NT2/D1 (cell line): ENCODE measurements at places on chromosomes 6 and 20.

GRCh38 chr6:139877828-139878405, 503.5 kb upstream of the CITED2 start:
- DNase-seq = no peak

GRCh38 chr6:159854959-159855358, 35.8 kb upstream of the MAS1 start:
- no peak for DNase-seq

- no peak for DNase-seq
Measured at GRCh38 chr6:29395331-29395730, at the start of gene OR12D2. Gene OR12D2, plus strand, starts transcription at chr6:29395631. Its CDS starts 1,069 bp downstream, at chr6:29396700.

DNA sequence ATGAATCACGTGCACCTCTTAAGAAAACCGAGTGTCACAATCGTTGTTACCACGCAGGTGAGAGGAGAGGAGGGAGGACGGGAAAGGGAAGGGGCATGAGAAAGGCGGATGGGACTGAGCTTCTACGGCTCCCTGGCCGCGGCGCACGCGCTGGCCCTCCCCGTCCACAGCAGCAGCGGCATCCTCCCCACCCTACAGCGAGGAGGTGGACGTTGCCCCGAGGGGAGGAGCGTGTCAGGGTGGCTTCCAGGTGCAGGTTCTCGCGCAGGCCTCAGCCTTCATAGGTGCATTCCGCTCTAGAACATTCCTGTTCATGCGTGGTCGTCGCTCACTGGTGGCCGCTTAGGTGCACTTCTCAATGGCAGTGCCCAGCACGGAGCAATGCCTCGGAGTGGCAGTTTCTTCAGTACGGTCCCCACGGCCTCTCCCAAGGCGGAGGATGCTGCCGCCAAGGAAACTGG, 29.7 kb upstream of the AFDN start:
- no peak for DNase-seq

GRCh38 chr6:167290786-167291622, at the start of gene UNC93A:
Gene UNC93A, plus strand, starts transcription at chr6:167291315. Its CDS starts 175 bp downstream, at chr6:167291490.
- no peak for DNase-seq

DNA sequence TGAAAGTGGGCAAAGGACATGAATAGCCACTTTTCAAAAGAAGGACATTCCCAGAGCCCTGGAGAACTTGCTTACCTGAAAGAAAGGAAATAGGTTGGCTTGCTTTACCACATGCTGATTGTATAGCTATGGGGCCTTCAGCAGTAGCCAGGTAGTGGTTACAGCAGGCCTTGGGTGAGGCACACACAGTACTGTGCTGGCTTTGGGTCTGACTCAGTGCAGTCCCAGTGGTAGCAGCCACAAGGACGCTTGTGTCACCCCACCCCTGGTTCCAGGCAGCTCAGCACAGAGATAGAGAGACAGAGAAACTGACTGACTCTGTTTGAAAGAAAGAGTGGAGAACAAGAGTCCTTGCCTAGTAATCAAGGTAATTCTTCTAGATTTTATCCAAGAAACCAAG, 201.0 kb upstream of the EYS start:
- DNase-seq = no peak

DNA sequence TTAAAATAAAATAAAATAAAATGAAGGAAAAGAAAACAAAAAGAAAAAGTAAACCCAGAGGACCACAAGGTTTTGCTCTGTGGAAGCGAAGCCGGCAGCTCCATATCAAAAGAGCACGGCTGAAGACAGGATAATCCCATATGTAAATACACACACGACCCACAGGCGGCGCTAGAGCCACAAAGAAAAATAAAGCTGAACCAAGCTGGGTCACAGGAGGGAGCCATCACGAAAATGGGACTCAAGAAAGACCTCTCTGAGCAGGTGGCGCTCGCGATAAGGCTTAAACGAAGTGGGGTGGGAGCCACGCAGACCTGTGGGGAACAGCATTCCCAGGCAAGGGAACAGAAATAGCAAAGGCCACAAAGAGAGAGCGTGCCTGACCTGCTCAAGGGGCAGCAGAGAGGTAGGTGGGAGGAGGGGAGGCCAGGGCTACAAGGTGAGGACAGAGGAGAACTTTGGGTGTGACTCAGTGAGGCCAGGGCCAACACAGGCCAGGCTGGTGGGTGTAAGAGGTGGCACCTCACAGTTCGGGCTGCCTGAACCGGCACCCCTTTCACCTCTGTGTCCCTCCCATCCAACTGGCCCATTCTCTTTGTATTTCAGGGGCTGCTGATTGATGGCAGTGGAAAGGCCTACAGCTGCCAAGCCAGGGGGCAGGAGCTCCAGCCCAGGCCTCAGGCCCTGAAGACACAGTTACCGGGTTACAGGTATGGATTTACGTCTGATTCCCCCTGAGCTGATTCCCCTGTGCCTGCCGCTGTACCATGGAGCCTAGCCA, 26.0 kb downstream of the PTGIS start:
- DNase-seq = peak; percentile 86

- no peak for DNase-seq
Measured at GRCh38 chr6:116468293-116468692, 7.1 kb downstream of the CALHM6 start.

DNA sequence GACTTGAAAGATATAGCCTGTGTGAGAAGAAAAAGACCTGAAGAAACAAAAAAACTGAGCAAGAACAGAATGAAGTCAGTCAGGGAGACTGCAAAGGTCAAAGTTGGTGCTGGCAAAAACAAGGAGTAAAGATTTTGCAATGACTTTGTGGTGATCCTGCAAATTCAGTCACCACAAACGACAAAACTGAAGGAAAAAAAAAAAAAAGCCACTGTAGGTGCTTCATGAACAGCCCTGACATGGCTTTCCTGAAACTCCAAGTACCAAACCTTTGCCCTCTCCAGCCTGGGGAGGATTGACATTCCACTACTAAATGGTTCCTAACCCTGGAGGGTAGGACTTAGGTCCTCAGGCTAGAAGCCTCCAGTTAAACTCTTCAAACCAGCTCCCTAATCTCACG, 114.7 kb upstream of the BEND3 start:
- no peak for DNase-seq

DNA sequence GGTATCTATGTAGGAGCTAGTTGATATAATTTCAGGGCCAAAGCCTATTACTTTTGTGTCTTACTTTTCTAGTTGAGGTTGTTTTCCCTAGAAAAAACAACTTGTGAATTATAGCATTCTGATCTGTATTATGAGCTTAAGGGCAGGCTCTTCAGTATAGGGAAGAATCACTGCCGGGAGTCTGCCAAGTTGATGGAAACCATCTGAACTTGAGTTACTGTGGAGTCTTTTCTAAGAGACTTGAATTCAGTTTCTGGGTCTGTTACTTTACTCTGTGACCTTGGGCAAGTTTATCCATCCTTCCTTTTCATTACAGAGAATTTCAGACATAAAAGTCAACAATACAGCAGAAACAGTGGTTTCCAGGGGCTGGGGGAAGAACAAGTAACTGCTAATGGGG, 2.1 kb upstream of the CASS4 start:
- DNase-seq = no peak

DNA sequence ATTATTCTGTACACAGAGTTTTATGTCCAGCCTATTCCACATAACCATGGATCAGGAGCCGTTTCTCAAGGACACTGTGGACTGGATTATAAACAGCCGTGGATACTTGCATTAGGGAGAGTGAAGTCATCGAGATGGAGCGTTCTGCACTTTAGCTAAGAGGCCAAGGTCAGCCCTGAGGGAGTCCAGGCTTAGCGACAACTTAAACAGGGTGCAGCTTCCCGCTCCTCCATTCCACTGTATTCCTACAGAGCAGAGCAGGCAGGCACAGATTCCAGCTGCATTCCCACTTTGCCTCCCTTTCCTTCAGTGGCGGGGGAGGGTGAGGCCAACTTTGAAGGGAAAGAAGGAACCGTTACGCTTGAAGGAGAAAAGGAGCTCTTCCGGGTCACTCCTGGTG, 59.5 kb downstream of the RAMACL start:
- DNase-seq = no peak

DNA sequence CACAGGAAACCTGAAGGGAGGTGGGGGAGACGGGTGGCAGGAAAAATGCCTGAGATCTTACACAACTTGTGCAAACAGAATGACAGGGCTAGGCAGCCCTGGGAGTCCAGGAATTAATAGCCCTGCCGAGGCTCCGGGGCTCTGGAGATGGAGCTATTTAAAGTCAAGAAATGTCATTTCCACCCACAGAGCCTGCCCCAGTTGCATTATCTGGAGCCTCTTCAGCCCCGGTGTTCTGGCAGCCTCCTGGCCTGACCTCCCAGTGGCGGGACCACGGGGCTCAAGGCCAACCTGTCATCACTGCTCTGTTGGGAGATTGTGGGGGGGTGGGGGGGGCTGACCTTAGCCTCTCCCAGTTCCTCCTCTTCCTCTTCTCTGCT, 28.5 kb upstream of the SCUBE3 start:
- no peak for DNase-seq

DNA sequence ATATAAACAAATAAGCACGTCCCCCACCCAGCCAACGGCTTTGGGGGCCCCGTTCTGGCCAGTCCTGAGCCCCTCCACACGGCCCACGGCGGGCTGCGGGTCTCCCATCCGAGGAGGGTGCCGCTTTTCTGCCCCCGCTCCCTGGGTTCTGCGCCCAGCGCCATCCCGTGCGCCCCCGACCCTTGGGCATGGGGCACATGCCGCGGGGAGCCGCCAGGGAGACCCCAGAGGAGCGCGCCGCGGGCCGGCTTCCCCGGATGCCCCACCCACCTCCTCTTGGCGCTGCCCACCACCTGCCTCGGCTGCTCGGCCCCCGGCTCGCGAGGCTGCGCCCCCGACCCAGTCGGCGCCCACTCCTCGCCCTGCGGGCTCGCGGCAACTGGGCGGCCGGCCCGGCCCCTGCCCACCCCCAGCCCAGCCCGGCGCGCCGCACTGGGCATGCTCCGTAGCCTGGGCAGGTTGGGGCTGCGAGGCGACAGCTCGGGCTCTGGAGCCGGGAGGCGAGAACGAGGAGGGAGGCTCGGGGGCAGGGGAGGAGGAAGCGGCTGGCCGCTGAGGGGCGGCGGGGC, 570 bp upstream of the PLCB4 start:
- DNase-seq = peak; percentile 46

DNA sequence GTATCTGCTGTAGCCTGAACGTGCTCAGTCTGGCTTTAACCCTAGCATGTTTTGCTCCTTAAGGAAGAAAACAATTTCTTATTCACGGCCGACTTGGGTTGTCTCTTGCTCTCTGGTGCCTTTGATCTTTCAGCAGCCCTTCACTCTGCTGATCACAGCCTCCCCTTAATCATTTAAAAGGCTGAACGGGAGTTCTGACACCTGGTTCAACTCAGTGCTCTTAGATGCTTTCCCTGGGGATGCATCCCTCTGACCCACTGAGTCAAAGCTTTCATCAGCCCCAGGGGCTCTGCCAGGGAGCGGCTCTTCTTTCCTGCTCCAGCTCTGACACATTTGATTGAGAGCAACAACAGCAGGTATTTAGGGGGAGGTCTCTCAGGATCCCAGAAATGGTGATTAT, 79.0 kb upstream of the FYN start:
- no peak for DNase-seq

DNA sequence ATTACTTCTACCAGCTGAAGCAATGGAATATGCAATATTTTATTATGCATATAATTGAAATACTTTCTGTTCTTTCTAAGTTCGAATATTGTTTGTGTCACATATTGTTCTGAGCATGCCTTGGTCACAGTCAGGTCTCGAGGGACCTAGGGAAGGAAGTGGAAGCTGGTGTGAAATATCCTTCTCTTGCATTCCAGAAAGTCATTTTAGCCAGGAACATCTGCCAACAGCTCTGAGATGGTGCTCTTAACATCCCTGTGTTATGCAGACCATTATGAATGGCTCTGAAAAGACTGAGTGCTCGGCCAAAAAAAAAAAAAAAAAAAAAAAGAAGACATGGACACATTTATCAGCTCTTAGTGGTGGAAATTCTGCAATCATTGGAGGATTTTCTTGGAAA, 132.7 kb upstream of the JAG1 start:
- no peak for DNase-seq

DNA sequence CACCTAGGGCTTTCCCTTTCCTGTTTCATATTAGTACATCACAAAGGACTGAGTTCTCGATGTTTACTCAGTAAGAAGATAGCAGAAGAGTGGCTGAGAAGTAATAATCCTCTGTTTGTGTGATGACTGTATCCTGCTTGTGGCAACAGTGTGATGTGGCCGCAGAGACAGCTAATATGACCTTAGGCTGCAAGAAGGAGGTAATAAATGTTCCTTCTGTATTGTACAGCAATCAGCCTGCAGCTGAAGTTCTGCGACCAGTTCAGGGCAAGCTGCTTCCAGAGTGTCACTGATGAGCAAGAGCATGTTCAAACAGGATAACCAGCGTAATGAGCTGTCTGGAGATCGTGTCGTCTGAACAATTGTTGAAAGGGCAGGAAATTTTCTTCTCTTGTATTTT, 70.9 kb downstream of the OPN5 start:
- no peak for DNase-seq

DNA sequence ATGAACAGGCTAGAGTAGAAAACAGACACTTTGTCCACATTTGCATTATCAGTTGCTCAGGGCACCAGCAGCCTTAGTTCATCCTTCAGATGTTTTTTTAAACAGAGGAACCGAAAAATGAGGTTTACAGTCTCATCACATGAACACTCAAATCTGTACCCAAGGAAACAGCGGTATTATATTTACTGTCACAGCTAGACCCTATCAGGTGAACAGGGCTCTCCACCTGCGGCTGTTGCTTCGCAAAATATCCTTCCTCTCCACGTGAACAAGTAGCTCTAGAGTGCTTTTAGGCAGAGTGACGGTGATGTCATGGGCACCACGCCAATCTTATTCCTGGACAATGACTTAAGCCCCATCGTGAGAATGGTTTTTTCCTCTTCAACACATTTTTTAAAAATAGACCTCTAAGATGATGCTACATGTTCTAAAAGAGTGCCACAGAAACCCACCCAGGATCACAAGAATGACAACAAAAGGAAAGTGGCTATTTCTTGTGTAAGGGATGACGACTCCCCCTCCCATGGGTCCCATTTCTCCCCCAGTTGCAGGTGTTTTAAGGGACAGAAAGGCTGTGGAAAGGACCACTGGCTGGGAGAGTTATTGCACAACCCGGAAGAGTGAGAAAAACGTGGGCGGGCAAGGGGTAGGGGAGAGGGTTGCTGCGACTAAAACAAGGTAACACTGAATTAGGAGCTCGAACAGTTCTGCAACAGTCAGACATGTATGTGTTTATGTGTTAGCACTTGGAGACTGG, 77.7 kb downstream of the EFHC1 start:
- DNase-seq = no peak

DNA sequence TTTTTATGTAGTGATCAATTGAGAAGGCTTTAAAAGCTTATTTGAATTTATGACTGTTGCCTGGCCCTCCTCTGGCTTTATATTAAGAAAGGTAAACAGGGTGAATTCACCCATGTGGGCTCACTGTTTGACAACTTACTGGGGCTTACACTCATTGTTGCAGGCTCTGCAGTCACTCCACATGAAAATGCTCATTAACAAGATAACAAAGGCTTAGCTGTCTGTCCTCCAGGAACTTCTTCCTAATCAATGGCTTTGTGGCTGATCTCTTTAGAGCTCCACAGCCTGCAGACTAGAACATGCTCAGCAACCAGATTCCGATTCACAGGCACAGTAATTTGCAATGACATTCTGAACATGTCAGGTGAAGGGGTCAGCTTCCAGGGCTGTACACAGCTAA, 323.2 kb upstream of the MAN1A1 start:
- peak; percentile 44 for DNase-seq

GRCh38 chr6:52125139-52125538, 37.7 kb upstream of the PKHD1 start:
- DNase-seq = no peak

- DNase-seq = no peak
Measured at GRCh38 chr6:79702691-79703090, 71.6 kb downstream of the SH3BGRL2 start.
